Vagina (tissue), 2 donors: ENCODE measurements at places on chromosomes 1 and 21. TPM values are rescaled to one million over a fixed set of nuclear protein-coding genes. Genes with fewer than 3 reads are reported as not detected.
A peak's percentile ranks its signal among the peaks of the same experiment; 100 is the strongest.

DNA sequence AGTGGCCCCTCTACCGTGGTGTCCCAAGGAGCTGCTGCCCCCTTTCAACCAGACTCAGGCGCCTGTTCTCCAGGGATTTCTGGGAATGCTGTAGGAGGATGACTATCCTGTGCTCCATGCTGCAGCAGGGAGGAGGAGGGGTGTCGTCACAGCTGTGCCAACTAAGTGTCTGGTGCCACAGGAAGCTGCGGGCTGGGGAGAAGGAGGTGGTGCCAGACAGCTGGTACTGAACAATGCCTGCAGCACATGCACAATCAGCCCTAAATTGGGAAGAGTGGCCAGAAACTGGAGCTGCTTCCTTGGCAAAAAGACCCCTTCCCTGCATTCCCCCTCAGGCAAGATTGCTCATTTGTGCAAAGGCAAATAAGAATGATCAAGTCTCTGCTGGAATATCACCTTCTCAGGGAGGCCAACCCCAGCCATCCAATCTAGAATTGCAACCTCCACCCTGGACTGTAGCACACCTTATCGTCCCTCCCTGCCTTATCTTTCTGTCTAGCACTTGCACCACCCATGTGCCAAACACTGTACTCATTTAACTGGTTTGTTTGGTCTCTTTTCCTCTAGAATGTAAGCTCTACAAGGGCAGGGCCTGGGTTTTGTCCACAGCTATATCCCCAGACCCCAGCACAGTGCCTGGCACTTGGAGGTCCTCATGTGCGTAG, 33.3 kb downstream of the LAMB3 start:
- no peaks in the 10 kb centered on the region for H3K4me1 ChIP-seq
- no peak overlapping the region for H3K27ac ChIP-seq
- no peaks in the 10 kb centered on the region for H3K27me3 ChIP-seq
- no peak for DNase-seq
- H3K4me3 ChIP-seq, result no peak overlapping the region

DNA sequence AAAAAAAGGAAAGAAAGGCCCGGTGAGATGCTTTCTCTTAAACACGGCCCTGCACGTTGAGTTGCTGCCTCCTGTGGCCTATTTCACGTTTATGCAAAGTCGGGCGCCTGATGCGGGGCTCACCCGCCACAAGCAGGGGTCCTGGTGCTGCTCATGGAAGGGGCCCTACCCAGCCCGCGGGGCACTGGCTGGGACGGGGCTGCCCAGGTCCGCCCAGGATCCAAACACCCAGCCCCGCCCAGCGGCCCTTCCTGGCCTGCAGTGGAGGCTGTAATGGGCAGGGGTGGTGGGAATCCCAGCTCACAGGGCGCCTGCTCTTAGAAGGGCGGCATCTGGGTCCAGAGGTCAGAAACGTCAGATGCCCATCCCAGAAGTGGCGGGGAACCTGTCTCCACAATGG, 1.6 kb downstream of the COL6A2 start:
- no peaks in the 10 kb centered on the region for H3K27me3 ChIP-seq
- H3K4me3 ChIP-seq, result peak overlapping the region; percentile 72
- no peaks in the 10 kb centered on the region for H3K36me3 ChIP-seq
- DNase-seq, result peak; percentile 85
- peaks cover 36% of the 10 kb centered on the region for H3K4me1 ChIP-seq

The CAPN9 gene
- not detected for total RNA-seq

DNA sequence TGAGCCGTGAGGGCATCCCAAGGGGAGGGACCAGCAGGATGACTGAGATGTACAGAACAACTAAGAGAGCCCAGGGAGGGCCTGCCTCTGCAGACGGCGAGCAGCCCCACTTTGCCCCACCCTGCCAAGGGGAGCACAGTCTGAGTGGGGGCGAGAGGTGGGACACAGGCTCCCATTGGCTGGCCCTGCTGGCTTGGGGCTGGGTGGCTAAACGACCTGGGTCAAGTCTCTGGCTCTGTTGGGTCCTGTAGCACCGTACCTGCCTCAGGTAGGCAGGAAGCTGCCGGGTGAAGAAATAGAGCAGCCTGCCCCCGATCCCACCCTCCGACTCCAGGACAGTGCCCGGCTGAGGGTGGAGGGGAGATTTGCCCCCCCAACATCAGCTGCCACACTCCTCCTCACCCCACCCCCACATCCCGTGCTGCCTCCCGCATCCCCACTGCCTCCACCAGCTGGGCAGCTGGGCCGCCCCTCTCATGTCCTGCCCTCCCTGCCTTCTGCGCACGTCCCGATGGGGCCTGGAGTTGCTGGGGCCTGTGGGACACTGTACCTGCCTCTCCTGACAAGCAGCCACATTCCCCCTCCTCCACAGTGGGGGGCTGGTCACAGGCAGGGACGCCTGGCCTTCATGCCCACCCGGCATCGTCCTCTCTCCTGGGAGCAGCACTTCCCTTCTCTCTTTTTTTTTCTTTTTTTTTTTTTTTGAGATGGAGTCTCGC, 12.6 kb upstream of the PLEKHG5 start:
- DNase-seq, result no peak
- peaks cover 6% of the 10 kb centered on the region for H3K4me1 ChIP-seq
- no peak overlapping the region for H3K27ac ChIP-seq
- no peak overlapping the region for H3K4me3 ChIP-seq

- no peak overlapping the region for H3K27ac ChIP-seq
- no peaks in the 10 kb centered on the region for H3K36me3 ChIP-seq
- peaks cover 7% of the 10 kb centered on the region for H3K4me1 ChIP-seq
- no peak overlapping the region for H3K4me3 ChIP-seq
- H3K27me3 ChIP-seq, result no peaks in the 10 kb centered on the region
Measured at GRCh38 chr21:43981151-43981870, 30.8 kb upstream of the TRAPPC10 start.

- no peaks in the 10 kb centered on the region for H3K4me1 ChIP-seq
- DNase-seq, result no peak
- H3K4me3 ChIP-seq, result no peak overlapping the region
- no peaks in the 10 kb centered on the region for H3K27me3 ChIP-seq
- H3K36me3 ChIP-seq, result no peaks in the 10 kb centered on the region
- H3K27ac ChIP-seq, result no peak overlapping the region
Measured at GRCh38 chr21:26079366-26079765, 91.2 kb downstream of the APP start.

DNA sequence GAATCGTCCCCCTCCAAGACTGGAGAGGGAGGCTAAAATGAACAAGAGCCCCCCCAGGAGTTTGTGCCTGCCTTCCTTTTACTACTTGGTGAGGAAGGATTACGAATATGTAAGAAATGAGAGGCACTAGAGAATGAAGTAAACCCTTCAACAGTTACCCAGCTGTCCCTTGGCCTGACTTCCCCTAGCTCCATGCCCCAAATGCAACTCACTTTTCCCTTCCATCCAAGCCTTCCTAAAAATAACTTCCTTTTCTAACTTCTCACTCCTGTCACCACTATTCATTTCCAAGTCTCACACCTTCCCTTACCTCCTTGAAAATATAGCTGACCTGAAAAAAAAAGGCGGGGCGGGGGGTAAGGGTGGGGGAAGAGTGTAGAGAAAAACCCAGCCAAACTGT, 96.6 kb upstream of the HNRNPU start:
- no peak overlapping the region for H3K27ac ChIP-seq
- H3K4me1 ChIP-seq, result peaks cover 22% of the 10 kb centered on the region
- no peak overlapping the region for H3K4me3 ChIP-seq
- H3K27me3 ChIP-seq, result no peaks in the 10 kb centered on the region
- no peaks in the 10 kb centered on the region for H3K36me3 ChIP-seq

DNA sequence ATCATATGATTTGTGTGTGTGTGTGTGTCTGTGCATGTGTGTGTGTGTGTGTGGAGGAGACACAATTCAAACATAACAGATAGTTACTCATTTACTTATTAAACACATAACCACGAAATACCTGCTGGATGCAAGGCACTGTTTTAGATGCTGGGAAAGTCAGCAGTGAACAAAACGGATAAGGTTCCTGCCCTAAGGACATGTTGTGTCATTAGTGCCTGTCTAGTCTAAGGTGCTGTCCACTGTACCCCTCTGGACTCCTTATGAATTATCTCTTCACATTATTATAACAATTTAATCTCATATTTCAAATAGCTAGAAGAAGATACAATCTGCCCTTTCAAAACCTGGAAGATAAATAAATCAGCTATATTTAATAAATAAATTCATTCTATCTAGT, 162.4 kb downstream of the PLPPR5 start:
- no peaks in the 10 kb centered on the region for H3K27me3 ChIP-seq
- H3K4me1 ChIP-seq, result no peaks in the 10 kb centered on the region
- no peak overlapping the region for H3K27ac ChIP-seq
- no peak for DNase-seq

The ESPN gene
- 77.1 TPM for total RNA-seq

- no peak overlapping the region for H3K27ac ChIP-seq
- H3K4me1 ChIP-seq, result peaks cover under 1% of the 10 kb centered on the region
- DNase-seq, result no peak
- no peak overlapping the region for H3K4me3 ChIP-seq
Measured at GRCh38 chr1:184017306-184017705, 20.2 kb downstream of the COLGALT2 start.

The TBX15 gene
- total RNA-seq, result 0.98 TPM

The LCE1E gene
- not detected for total RNA-seq

- H3K27ac ChIP-seq, result no peak overlapping the region
- no peak for DNase-seq
- H3K27me3 ChIP-seq, result no peaks in the 10 kb centered on the region
- peaks cover 19% of the 10 kb centered on the region for H3K4me1 ChIP-seq
- no peak overlapping the region for H3K4me3 ChIP-seq
Measured at GRCh38 chr1:202411422-202411821, 62.9 kb downstream of the PPP1R12B start.
